GM04503 (cell line): ENCODE measurements at places on chromosomes 4 and X.

GRCh38 chr4:46389301-46389775, 590 bp downstream of the GABRA2 start:
- DNase-seq, result no peak

DNA sequence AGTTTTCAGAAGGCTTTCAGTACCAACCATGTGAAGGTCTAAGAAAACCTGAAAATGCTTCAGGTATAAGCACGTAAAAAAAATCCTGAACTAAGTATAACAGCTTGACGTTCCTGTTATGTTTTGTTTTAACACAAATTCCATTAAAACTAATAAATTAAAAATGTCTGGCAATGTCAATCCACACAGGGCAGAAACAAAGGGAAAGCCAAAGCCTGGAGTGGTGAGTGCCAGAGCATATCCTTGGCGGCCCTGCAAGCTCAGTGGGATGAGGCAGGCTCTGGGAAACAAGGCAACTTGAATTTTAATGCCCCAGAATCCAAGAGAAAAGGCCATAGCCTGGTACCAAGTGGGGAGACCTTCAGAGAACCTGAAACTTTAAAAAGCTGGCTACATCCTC, 78.2 kb downstream of the EPHA5 start:
- DNase-seq, result no peak

DNA sequence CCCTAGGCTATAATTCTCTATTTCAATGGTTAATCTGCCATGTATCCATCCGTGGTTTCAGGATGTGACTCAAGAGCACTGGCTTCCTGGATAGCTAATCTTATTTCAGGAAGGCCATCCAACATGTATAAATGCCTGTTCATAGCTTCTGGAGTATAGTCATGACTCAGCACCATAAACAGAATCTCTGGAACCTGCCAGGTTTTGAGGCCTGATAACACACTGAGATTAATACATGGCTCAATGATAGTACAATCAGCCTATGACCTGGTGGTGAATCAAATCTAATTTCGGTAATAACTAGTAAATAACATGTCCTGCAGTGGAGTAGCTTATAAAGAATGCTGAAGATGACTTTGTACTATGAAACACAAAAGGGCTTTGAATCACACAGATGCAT, 5.7 kb upstream of the IL13RA2 start:
- DNase-seq, result peak; percentile 49

DNA sequence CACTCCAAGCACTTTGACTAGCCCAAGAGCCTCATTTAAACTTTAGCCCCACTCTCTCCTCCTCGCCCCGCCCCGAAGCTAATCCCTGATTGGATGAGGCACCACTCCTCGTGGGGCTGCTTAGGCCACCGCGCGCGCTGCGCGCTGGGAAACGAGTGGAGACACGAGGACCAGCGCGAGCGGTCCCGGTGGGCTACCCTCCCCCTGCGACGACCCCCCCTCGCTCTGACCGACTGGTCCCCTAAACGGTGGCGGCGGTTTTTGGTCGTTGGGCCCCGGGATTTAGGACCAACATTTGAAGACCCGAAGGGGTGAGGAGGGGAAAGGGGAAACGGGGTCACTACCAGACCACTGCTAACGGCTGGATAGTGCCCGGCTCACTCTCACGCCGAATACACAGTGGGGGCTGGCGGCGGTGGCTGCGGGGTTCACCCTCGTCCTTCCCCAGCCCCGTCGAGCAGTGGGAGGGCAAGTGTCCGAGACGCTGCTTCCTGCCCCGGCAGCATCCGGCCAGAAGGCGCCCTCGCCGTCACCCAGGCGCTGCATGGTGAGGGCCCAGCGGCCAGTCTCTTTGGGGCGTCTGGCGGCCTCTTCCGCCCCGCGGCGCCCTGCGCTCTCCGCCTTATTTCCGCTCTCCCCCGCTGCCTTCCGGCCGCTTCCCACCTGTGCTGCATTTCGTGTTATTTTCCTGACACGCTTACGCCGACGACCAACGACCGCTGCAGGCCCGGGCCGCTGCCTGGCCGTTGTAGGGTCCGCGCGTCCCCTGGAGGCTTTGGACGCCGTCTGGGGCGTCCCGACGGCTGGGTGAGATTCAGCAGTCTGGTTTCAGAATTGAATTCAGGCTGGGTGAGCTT, at the start of gene RBM46:
Gene RBM46 (plus strand): TSS at position 147 of the 857 bp plus-strand sequence. CDS start 15,481 bp downstream, outside the sequence.
- DNase-seq, result no peak

- DNase-seq, result no peak
Measured at GRCh38 chrX:87409113-87409841, 108.3 kb upstream of the KLHL4 start.

GRCh38 chrX:71128915-71129765, 10.7 kb downstream of the MED12 start:
- DNase-seq, result no peak

DNA sequence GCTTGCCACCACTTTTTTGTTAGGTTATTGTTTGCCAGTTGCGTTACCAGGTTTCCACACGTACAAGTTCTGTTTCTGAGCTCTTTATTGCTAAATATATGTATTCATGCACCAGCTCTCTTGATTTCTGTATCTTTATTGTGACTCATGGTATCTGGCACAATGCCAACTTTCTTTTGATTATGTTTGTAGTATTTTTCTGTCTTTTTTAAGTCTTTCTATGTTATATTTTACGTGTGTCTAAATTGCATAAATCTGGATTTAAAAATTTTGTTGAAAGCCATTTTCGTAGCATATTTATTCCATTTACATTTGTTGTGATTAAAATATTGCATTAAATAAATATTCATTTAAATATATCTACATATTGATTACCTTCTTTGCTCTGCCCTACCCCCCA, 73.8 kb downstream of the KDM6A start:
- DNase-seq, result no peak

GRCh38 chr4:161585011-161585410, 578.8 kb downstream of the FSTL5 start:
- DNase-seq, result no peak

- DNase-seq, result no peak
Measured at GRCh38 chrX:48472225-48472624, 2.2 kb upstream of the SLC38A5 start.

GRCh38 chrX:153731845-153732215, 7.2 kb downstream of the ABCD1 start:
- no peak for DNase-seq

- no peak for DNase-seq
Measured at GRCh38 chr4:15853345-15853744, 75.2 kb downstream of the CD38 start.

DNA sequence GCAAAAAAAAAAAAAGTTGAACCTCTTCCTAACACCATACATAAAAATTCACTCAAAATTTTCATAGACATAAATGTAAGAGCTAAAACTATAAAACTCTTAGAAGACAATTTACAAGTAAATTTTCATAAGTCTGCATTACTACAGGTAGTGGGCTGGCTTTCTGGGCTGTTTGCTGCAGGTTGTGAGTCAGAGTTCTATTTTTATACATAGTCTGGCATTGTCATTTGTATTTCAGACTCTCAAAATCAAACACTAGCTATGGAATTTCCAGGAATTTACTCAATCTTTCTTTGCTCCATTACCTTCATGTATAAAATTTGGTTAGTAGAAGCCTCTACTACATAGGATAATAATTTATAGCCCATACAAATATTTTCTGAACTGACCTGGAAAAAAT, 227.2 kb downstream of the COX18 start:
- no peak for DNase-seq

DNA sequence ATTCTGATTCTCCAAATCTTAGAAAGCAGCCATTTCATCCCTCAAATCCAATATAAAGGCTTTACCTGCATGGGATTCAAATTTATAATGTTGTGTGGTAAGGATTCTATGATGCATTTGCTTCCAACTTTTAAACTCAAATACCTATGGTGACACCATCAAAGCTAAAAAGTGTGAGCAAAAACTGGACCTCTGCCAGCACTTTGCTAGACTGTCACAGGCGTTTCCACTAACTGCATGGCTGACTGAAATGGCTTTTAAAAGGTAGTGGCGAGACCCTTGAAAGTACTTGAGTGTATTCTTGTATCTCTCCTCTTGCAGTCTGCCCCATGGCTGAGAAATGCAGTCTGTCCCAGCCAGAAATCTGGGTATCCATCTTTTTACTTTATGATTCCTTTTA, 169.4 kb downstream of the AMELX start:
- DNase-seq, result no peak

GRCh38 chr4:6684656-6685055, 9.0 kb upstream of the S100P start:
- no peak for DNase-seq

DNA sequence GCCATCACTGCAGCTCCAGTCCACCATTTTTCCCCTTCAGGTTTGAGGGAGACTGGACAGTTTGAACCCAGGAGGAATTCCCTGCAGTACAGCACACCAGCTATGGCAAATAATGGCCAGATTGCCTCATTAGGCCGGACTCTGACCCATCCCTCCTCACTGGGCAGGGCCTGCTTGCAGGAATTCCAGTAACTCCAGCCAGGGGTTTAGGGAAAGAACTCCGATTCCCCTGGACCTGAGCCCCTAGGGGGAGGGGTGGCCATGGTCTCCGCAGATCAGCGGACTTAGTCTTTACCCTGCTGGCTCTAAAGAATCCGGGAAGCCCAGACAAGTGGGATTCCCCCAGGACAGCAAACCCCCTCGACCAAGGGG, 342.8 kb downstream of the DMD start:
- no peak for DNase-seq

- no peak for DNase-seq
Measured at GRCh38 chr4:106868381-106869035, 167.6 kb downstream of the DKK2 start.

DNA sequence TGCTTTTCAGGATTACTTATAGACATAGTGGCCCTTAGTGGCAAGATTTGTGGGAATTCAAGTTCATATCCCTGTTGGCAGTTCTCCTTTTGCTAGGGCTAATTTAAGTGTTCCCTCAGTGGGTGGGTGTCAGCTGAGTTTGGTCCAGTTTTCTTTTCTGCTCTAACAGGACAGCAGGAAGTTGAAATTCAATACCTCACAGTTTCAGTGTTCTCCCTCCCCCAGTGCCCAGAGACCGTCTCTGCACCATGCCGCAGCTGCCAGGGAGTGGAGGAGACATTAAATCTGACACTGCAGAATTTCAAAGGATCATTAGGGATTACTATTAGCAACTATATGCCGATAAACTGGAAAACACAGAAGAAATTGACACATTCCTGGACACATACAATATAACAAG, 50.7 kb downstream of the UBE2NL start:
- DNase-seq, result no peak

GRCh38 chr4:138911909-138912703, 103.5 kb upstream of the NOCT start:
- no peak for DNase-seq

DNA sequence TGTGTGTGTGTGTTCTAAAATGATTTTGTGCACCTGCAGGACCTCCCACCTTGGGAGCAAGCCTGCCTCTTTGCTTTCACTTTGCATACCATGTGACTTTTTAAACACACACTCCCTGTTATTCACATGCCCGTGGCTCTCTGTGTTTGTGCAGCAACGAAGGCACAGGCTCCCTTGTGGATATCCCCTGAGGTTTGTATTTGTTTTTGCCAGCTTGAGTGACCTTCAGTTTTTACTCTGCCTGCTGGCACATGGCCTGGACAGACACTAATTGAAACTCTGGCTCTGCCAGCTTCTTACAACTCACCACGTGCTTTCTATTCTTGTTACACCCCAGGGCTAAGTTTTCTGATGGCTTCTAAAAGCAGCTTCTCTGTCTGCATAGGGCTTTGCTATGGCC, 885.8 kb downstream of the SH3BGRL start:
- no peak for DNase-seq

DNA sequence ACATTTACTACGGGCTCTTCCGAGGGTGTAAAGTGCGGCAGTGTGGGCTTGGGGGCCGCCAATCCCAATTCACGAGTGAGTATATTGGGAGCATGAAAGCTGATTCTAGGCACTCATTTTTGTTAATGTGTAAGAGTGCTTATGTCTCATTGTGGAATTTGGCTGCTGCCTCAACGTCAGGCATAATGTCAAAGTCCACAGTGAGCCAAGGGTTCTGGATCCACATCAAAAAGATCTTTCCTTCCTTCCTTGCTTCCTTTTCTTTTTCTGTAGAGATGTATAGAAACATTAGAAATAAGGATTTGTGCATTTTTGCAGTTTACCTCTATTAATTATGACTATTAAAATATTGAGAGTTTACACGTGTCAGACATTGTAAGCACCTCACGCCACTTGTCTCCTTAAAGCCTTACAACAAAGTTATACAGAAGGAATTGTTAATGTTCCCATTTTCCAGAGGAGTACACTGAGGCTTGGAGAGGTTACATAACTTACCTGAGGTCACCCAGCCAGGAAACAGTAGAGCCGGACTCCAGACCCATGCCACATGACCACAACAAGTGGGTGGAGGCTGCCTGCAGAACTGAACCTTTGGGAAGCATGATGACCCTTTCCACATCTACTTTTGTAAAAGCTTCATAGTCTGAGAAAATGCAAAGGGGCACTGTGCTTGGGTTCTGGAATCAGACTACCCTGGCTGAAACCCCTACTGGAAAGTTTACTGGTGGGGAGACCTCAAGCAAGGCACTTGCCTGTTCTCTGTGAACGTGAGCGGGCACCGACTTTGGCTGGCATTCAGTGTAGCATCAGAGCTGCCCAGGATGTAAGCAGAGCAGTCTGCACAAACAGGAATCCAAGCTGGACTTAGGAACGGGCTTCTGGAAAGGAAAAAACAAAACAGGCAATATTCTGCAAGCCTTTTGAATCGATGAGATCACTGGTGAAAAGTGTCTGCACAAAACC, 761 bp downstream of the CLRN2 start:
- DNase-seq, result no peak

GRCh38 chr4:107299646-107300045, 263.5 kb upstream of the DKK2 start:
- no peak for DNase-seq

DNA sequence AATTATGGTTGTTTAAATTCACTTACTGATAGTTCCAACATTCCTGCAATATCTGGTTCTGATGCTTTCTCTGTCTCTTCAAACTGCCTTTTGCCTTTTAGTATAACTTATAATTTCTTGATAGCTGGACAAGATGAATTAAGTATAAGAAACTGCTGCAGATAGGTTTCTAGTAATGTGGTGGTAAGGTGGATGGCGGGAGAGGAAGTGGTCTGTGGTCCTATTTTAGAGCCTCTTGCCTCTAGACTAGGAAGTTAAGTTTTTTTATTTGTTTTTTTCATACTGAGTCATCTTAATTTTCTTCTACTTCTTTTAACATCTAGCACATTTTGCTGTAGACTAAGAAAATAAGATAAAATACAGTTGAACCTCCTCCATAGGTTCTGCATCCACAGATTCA, 310.0 kb downstream of the SLITRK2 start:
- DNase-seq, result no peak

GRCh38 chr4:76523593-76523992, 88.6 kb downstream of the SHROOM3 start:
- no peak for DNase-seq

- no peak for DNase-seq
Measured at GRCh38 chr4:103928370-103928769, 208.6 kb upstream of the TACR3 start.

GRCh38 chr4:158667651-158668198, 4.0 kb downstream of the C4orf46 start:
- DNase-seq, result no peak

DNA sequence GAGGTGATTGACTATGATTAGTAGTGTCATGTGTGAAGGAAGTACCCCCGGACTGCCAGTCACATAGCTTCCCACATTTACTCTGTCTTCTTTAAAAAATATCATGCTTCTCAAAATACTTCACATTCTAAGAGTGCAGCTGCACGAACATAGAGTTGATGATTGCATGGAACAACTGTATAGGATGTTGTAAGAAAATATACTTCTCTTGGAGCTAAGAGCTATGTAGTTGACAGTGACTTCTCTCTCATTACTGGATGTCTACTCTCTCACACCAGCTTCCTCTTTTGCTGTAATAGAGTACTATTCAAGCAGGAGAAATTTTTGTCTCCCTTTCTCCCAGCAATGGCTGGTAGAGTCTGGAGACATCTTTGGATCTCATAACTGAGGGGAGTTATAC, 99.4 kb upstream of the PUDP start:
- no peak for DNase-seq
